ENCODE measurements at places on chromosomes 13 and 19.

DNA sequence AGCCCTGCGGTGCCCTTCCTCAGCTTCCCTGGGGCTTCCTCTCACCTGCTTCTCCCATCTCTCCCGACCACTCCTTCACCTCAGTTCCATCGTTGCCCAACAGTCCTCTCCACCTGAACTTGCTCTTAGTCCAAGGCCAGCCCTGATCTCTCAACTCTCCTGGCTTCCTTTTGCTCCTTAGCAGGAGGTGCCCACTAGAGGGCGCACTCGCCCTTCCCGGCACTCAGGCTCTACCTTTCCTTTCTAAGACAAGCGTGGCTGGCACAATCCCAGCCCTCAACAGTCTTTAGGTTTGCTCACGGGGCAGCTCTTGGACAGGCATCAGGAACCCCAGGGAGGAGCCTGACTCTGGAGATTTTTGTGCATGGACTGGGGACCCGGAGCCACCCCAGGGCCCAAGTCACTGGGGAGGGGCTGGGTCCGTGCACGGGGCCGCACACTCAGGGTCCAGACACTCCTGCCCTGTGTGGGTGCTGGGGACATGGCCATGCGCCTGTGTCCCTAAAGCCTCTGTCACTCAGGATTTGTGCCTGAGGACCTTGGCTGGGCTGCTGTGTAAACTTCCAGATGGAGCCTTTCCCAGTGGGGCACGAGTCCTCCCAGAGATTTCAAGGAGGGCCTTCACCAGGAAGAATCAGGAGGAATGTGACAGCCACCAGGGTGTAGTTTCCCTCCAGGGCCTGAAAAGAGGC is 12.1 kb upstream of the CEACAM8 start:
- DNase-seq, result peak; percentile 4

GRCh38 chr13:75769141-75769905 is 133.2 kb downstream of the LMO7 start:
- DNase-seq, result no peak

- DNase-seq, result no peak
Observed at GRCh38 chr13:106575896-106576295, 8.0 kb upstream of the ARGLU1 start.

GRCh38 chr19:38849147-38849859 is 483 bp downstream of the HNRNPL start:
- peak; percentile 89 for DNase-seq

GRCh38 chr19:9939301-9939913 is 3.1 kb upstream of the OLFM2 start:
- no peak for DNase-seq

DNA sequence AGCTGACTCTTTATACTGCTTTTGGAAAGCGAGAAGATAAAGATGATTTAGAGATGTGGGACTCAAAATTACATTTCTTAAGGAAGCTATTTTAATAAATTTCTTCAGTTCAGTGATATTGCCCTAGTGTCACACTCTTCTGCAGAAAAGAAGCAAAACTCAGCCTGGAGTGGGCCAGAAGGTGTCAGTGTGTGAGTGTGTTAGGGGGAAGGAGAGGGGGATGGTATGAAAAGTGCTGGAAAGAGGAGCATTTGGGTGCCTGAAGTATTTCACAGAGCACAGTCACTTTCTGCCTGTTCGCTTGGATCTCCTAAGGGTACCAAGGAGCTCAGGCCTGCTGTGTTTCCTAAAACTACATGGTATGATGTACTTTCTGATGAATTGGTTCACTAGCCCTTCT is 84.5 kb upstream of the FRY start:
- no peak for DNase-seq

DNA sequence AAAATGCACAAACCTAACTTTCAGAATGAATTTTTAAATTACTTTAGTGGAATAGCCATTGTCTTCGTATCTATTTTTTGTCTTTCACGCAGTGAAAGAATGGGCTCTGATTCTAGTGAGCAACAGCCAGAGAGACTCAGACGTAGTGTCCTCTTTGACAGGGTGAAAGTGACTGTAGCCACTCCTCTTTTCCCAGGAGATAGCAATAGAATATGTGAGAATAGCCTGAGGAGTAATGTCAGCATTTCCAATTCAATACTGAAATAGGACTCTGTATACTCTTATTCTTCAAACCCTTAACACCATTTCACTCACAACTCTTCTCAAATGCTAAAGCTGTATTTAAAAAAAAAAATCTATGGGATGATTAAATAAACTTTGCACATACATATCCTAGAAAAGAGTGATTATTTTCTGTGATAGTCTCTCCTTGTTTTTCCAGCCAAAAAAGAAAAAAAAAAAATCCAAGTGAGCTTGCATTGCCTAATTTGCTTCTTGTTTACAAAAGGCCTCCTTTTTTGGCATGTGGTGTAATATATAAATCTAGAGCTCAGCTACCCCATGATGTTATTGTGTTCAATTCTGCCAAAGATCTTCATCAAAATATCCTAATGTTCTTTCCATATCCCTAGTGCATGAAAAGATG is 626.1 kb upstream of the SLITRK6 start:
- no peak for DNase-seq

DNA sequence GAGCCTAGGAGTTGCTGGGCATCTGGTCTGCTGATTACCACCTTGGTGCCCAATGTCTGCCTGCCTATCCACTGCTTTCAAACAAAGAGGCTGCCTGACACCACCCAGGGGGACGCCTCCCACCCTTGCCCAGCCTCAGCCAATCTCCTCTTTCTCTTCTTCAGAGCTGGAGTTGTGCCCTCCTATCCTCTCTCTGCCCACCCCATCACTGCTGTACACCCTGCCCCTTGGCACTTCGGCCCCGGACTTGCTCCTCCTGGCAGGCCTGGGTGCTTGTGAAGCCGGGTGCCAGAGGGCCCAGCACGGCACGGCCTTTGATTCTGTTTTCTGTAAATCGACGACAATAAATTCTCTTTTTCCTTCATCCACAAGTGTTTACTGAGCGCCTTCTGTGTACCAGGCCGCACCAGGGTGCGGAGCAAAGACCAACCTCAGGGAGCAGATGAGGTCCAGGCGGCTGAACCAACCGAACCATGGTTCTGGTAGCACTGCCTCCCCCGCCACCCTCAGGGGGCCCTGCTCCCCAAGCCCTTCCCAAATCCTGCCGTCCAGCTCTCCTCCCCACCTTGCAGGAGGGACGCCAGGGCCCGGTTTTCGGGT is 5.0 kb downstream of the RNF225 start:
- DNase-seq, result no peak

- no peak for DNase-seq
Observed at GRCh38 chr19:17275441-17276175, 6.1 kb upstream of the ANKLE1 start.

GRCh38 chr19:34578173-34578572 is 96.6 kb downstream of the WTIP start:
- no peak for DNase-seq

DNA sequence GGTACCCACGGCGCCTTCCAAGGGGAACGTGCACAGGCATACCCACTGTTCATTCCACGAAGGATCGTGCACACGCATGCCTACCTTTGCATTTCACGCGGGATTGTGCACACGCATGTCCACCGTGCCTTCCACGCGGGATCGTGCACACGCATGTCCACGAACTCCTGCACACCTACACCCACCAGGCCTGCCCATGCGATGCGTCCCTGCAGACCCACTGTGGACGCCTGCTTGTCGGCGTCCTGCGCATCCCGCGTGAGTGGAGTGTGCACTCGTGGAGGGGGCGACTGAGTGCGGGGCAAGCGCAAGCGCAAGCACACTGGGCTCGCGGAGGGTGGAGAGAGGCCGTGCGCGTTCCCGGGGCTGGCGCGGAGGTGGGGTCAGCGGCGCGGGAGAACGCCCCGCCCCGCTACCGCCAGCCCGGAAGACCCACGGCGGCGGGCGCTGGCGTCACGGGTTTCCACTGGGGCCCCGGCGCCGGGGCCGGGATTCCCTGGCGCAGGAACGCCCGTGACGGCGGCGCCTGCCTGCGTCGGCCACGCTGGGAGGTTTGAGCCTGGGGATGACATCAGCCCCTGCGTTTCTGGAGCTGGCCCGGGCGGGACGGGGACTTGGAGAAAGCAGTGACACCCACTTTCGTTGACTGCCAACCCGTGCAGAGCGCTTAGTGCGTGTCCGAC is 18.7 kb downstream of the GADD45B start:
- no peak for DNase-seq

DNA sequence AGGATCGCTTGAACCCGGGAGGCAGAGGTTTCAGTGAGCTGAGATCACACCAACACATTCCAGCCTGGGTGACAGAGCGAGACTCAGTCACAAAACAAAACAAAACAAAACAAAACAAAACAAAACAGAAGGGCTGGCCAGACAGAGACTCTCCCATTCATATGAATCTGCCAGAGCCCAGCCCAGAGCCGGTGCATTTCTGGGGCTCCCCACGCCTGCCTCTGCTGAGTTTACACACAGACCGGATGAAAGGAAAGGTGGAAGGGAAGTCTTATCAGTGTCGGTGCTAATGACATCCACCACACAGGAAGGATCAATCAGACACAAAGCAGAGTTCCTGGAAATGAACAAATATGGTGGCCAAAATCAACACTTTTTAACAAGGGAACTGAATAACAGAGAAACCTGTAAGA is 6.8 kb downstream of the TRAPPC6A start:
- DNase-seq, result no peak

- DNase-seq, result no peak
Observed at GRCh38 chr13:32134241-32135055, 102.9 kb downstream of the FRY start.

GRCh38 chr13:95754069-95754468 is 77.1 kb downstream of the DNAJC3 start:
- DNase-seq, result no peak

DNA sequence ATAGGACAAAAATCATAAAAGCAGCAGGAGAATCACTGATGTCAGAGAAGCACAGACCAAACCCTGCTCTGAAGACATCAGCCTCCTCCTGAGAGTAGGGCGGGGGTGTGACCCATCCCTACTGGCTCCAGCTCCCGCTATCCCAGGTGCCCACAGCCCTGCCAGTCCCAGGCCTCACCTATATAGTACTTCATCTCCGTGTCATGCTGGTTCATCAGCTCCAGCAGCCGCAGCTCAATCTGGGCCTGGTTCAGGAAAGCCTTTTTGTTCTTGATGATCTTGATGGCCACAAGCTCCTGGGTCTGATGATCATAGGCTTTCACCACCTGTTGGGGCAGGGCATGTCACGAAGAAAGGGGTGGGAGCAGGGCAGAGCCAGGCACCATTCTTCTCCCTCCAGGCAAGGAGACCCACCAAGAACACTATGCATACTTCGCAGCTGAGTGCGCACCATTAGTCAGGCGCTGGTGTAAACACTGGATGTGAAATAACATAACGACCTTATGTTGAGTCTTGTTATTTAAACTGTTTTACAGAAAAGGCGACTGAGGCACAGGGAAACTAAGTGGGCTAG is 4.2 kb downstream of the DYRK1B start:
- DNase-seq, result no peak

- DNase-seq, result no peak
Observed at GRCh38 chr13:80363890-80364503, 23.1 kb upstream of the SPRY2 start.

- no peak for DNase-seq
Observed at GRCh38 chr13:85520445-85520844, 278.8 kb downstream of the SLITRK6 start.

GRCh38 chr13:94173312-94173854 is 306.1 kb downstream of the DCT start:
- no peak for DNase-seq

- no peak for DNase-seq
Observed at GRCh38 chr13:20127562-20128458, 33.0 kb downstream of the GJA3 start.

DNA sequence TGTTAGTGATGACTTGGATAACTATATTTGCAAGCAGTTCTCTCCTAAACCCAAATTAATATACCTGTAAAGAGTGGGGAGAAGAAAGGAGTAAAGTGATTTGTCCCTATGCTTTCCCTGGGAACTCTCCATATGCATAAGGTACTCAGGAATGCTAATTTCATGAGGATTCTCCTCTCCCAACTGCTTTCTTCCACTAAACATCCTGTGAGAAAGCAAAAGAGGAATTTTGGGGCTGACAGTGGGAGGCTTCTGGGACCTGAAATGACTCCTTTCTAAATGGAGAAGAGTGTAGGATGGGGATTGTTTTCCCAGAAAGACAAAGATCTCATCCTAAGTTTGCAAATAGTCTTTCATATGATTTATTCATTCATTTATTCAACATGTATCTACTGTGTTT is 250.5 kb downstream of the TDRD3 start:
- DNase-seq, result no peak

- DNase-seq, result no peak
Observed at GRCh38 chr13:28585561-28585960, 73.4 kb upstream of the POMP start.

Data from DMS 273 treated with DMSO at 0.1 percent for 48 hours (cell line).